ENCODE measurements at places on chromosomes 2 and 18. TPM values are rescaled to one million over a fixed set of nuclear protein-coding genes. Genes with fewer than 3 reads are reported as not detected.

DNA sequence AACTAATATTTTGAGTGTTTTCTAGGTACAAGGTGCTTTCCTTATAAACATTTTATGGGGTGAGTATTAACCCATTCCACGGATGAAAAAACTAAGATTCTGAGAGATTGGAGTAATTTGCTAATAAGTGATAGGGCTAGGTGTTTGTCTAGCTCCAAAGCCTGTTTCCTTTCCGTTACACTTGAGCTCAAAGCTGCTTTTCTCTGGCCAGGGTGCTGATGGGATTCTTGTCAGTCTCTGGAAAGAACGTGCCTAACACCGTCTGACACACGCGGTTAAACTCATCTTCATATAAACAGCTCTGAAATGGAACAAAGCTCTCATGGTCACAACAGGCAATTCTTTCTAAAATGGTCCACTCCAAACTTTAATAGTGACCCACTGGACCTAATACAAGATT is 2.0 kb upstream of the ANKRD29 start:
- H3K27ac ChIP-seq: no peak overlapping the region
- DNase-seq: no peak
- peaks cover 6% of the 10 kb centered on the region for H3K27me3 ChIP-seq
- no peaks in the 10 kb centered on the region for H3K36me3 ChIP-seq
- H3K4me3 ChIP-seq: no peak overlapping the region

GRCh38 chr2:12465631-12466135 is 251.1 kb upstream of the TRIB2 start:
- H3K27me3 ChIP-seq: no peaks in the 10 kb centered on the region
- H3K4me1 ChIP-seq: no peaks in the 10 kb centered on the region
- no peak overlapping the region for H3K27ac ChIP-seq

Gene SPEG
- 12.2 TPM for total RNA-seq

Gene PAX3
- 14.2 TPM for total RNA-seq

Gene CHST9
- total RNA-seq: 6.1 TPM

Gene VIL1
- 0.11 TPM for total RNA-seq

Gene OR6B2
- not detected for total RNA-seq
